H4 (cell line): ENCODE measurements at places on chromosomes 2 and 18. TPM values are rescaled to one million over a fixed set of nuclear protein-coding genes. Genes with fewer than 3 reads are reported as not detected.

GRCh38 chr2:236092714-236093113 lies 75.5 kb downstream of the GBX2 start:
- DNase-seq, result no peak

DNA sequence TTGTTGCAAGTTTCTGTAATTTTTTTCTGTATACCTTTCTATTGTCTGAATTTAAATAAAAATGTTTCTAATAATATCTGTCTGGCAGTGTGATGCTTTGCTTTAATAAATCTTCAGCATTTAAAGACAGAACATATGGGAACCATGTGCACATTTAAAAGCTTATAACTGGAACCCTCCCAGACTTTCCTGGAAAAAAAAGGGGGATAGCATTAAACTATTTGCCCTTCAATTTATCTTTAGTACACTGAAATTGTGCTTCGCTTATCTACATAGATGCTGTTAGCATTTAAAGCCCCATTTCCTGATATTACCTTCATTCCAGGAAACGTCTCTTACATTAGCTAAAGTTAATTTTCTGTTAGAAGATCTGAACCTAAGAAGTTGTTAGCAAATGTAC lies 64.6 kb downstream of the ZC3H6 start:
- no peak for DNase-seq

GRCh38 chr2:181848261-181848886 lies 43.2 kb upstream of the ITPRID2 start:
- DNase-seq, result no peak

DNA sequence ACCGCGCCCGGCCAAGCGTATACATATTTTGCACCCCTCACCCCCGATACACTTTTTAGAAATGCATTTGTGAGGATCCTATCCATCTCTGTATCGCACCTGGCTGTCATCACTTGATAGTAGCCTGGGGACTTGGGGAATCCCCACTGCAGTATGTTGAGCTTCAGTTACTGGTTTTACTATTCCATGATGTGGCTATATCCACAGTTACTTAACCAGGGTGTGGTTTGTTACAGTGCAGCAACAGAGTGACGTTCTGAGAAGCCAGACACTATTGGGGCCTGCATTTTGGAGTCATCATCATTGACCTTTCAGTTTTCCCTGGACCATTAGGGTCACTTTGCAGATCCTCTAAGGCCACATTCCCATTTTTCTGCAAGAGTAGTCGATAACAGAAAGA lies 212.7 kb downstream of the AGAP1 start:
- no peak for DNase-seq

GRCh38 chr2:231908584-231908983 lies 17.6 kb downstream of the NPPC start:
- no peak for DNase-seq

DNA sequence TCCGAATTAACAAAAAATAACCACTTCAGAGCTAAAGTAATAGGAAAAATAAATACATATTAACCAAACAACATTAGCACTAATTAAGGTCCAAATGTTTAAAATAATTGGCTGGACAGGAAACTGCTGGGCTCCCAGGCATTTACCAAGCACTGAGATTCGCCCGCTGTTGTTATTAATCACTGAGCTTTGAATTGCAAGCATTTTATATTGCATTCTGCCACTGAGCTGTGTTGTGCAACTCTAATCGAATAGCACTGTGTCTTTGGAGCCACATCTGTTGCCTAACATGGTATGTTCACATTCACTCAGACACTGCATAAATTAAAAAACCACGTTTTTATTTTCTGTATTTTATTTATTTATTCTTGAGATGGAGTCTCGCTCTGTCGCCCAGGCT lies 88.9 kb downstream of the SOWAHC start:
- peak; percentile 30 for DNase-seq

GRCh38 chr2:3587021-3587420 lies 7.9 kb upstream of the COLEC11 start:
- DNase-seq, result no peak

DNA sequence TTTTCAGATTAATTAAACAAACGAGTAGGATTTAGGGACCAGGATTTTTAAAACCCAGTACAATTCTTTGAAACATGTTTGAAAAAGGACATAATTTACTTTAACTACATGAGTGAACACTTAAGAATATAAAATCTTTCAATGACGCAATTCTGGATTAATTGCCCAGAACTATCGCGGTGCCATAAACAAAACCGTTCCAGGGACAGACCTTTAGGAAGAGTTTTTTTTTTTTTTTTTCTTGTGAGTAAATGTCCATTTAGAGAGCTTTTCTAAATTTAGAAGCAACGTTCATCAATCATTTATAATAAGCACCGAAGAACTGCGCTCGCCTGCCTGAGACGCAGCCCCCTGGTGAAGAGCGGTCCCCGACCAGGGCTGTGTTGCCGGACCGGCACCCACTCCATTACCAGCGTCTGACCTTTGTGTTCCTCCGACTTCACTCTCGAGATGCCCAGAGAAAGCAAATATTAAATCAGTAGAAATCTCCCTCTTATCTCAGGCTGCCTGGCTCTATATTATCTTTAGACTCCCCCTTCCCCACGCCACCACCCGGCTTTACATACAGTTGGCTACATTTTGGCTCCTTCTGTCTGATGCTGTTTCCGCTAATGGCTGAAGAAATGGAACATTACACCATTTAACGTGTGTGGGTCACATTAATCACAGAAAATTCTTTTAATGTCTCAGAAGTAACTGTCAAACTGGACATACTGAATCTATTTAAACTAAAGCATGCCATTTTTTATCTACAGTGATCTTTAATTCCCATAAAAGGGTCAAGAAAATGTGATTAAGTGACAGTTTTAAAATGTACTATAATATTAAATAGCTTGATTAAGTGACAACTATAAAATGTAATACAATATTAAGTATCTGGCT lies 364.0 kb upstream of the MEIS1 start:
- DNase-seq, result no peak

GRCh38 chr18:63303547-63303946 lies 16.0 kb downstream of the BCL2 start:
- DNase-seq, result no peak

DNA sequence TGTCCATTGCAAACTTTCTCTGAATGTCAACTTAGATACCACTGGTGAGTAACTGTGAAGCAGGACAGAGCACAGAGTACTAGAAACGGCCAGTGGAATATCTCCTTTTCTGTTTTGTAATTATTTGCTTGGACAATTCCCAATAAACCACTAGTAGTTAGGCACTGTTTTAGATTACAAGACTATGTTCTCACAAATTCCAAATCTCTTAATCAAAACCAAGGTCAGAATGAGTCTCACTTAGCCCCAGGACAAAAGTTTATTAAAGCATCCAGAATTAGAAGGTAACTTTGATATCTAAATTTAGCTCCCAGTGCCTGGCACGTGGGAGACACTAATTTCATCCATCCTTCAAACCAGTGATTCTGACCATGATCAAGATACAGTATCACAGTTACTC lies 89.0 kb downstream of the ZNF521 start:
- no peak for DNase-seq

DNA sequence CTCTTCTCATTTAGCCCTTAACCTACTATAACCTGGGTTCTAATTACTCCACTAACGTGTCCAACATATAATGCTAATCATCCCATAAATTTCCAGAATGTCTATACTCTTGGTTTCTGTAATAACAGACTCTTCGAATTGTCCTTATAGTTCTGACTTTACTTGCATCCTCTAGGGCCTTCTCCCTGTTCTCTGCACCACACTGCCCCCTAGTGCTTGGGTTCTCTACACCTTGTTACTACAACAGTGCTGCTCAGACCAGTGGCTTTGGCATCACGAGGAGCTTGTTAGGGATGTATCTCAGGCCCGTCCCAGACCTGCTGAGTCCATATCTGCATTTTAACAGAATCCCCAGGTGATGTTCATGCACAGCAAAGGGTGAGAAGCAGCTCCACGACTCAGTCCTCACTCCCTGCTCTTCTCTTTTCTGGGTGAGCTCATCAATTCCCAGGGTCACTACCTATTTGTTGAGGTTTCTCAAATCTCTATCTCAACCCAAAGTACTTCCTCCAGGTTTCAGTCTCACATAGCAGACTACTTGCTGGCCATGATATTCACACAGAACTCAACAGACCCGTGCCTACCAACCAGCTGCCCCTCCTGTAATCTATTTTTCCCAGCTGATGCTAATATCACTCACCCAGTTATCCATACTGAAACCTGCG lies 14.5 kb upstream of the DDX1 start:
- DNase-seq, result peak; percentile 75

DNA sequence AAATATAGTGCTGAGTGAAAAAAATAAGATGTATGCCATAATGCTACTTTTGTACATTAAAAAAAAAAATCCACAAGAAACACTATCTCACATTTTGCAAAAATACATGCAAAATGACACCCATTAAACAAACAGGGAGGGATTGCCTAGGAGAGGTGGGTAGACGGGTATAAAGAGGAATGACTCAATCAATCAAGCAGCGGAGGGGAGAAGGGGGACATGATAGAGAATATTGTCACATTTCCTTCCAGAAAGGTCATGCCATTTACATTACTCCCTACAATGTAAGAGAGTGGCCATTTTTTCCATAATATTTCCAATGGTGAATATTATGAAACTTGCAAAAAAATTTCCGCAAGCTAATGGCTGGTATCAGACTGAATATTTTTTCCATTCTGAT lies 542.3 kb upstream of the TNP1 start:
- DNase-seq, result no peak

DNA sequence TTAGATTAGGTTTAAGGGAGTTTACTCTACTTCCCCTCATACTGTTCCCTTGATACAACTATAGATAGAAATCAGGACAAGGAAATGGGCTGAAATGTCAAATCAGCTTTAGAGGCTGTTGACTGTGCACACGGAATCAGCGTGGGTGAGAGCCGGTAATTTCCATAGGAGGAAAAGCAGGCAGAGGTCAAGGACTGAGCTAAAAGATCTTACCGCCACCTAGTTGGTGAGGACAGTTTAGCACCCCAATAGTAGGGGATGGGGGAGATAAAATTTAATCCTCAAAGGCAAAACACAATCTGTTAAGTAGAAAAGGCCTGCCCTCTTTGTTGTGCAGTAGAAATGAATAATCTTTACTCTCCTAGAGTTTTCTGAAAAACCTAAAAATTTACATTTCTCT lies 1154.5 kb upstream of the CHAC2 start:
- no peak for DNase-seq

GRCh38 chr2:127857265-127857808 lies 618 bp downstream of the POLR2D start:
- no peak for DNase-seq

GRCh38 chr2:19685731-19686130 lies 216.1 kb downstream of the TTC32 start:
- DNase-seq, result no peak

GRCh38 chr2:135121016-135121657 lies 69.0 kb downstream of the RAB3GAP1 start:
- DNase-seq, result no peak

DNA sequence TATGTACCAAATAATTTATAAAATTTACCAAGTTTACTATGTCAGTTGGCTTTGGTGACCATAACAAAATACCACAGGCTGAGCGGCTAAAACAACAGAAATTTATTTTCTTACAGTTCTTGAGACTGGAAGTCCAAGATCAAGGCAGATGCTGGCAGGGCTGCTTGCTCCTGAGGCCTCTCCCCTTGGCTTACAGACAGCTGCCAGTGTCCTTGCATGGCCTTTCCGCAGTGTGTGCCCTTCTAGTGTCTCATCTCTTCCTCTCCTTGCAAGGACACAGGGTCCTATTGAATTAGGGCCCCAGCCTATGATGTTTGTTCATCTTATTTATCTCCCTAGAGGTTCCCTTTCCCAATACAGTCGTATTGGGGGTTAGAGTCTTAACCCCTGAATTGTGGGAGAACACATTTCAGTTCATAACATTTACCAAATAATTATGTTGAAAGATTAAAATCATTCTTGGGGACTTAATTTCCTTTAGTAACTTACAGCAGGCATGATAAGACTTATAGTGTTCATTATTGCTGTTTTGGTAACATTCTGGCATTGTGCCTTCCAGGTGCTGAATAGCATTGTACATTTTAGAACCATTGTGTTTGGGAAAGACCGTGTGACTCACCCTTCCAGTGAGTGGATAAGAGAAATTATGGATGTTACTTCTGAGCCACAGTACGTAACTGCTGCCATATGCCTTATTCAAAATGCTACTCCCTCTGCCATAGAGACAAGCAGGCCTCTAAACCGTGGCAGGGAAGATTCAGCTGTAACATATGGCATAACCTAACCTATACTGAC lies 317.5 kb downstream of the TMX3 start:
- no peak for DNase-seq

DNA sequence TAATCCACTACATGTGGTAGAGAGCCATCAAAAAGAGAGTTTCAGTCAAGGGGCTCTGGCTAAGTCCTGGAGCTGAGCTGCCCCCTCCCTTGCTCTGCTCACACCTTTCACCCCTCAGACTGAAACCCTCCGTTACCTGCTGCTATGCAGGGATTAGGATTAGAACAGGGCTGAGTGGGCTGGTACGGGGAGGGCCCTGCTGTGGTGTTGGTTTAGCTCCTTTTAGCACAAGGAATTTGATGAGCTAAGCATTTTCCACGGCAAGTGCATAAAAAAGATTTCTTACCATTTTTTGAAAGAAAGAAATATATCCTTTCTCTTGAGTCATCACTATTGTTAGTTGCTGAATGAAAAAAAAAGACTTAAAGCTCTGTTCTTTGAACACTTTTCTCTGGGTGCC lies 46.3 kb downstream of the TCF7L1 start:
- no peak for DNase-seq

- peak; percentile 14 for DNase-seq
These were observed 949.9 kb upstream of the NRXN1 start for GRCh38 chr2:51981783-51982182.

DNA sequence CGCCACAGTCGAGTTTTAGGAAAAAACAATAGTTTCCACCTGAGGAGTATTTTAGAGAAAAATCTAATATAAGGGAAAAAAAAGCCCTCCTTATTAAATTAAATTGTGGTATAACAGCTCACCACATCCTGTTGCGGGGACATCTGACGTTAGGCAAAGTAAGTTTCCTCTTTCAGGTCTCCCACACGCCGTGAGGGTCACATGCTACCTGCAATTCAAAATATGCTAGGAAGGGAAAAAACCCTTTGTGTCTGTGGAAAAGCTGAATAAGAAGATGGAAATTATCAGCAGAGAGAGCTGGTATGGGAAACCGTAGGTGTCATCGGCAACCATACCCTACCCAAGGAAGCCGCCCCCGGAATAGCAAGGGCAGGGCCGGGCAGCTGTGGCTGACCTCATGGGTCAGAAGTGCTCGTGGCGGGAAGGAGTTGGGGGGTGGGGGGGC lies 128.0 kb downstream of the NFATC1 start:
- peak; percentile 42 for DNase-seq

GRCh38 chr18:71431171-71431570 lies 1113.0 kb downstream of the CBLN2 start:
- DNase-seq, result no peak

DNA sequence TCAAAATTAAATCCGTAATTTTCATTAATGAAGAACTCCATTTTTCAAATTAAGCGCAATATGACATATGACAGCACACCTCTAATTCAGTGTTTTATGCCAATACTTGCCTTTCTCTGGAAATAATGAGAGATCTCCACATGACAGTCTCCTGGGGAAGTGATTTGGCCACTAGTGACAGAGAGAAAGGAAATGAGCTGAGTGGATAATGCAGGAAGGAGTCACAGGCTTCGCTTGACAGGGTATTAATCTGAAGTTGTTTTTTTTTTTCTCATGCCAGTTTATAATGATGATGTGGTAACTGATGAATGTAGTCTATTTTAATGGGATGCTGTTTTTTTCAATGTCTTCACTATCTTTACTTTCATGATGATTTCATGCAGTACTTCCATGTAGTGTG lies 1079.4 kb upstream of the GYPC start:
- no peak for DNase-seq

- DNase-seq, result no peak
These were observed 721 bp downstream of the FHOD3 start for GRCh38 chr18:36298126-36298741.

MBOAT2 gene
- total RNA-seq, result 21.3 and 26.9 TPM in 2 replicates

SOX11 gene
- 0.86 and 1.8 TPM in 2 replicates for total RNA-seq

LYPD6B gene
- total RNA-seq, result 112 and 133 TPM in 2 replicates
